ENCODE measurements at places on chromosomes 7 and 10. TPM values are rescaled to one million over a fixed set of nuclear protein-coding genes. Genes with fewer than 3 reads are reported as not detected.

The MSS51 gene
- 3.0 TPM for total RNA-seq

The IFIT1B gene
- total RNA-seq, result not detected

The KLLN gene
- total RNA-seq, result 2.1 TPM

The TET1 gene
- 4.8 TPM for total RNA-seq

The C7orf33 gene
- not detected for total RNA-seq

Measured in ureter (tissue), 1 donor.